ENCODE measurements at places on chromosomes 5 and 9.

DNA sequence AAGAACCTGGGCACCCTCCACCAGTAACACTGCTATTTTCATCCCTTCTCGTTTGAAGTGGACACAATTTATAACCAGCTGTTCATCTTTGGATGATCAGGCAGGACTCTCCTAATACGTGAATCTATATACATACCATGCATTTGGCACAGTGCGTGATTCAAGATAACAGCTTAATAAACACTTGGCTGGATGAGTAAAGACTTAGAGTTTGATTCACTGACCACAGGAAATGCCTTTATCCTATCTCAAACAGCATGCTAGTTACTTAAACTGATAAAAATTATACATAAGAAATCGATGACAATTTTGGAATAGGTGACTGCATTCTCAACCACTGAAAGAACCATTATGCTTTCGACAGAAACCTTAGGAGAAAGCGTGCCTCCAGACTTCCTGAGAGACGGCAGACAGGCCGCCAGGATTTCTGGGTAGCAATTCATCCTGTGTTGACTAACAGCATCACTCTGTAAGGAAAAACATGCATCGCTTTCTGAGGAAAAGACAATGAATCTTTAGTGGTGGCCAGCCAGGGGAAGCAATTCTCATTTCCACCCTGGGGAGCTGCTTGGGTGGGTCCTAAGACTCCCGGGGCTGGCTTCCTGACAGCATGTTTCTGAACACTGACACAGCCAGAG lies 9.7 kb downstream of the MRPL36 start:
- no peak for DNase-seq

- no peak for DNase-seq
Measured at GRCh38 chr5:66757834-66758371, 161.7 kb downstream of the MAST4 start.

DNA sequence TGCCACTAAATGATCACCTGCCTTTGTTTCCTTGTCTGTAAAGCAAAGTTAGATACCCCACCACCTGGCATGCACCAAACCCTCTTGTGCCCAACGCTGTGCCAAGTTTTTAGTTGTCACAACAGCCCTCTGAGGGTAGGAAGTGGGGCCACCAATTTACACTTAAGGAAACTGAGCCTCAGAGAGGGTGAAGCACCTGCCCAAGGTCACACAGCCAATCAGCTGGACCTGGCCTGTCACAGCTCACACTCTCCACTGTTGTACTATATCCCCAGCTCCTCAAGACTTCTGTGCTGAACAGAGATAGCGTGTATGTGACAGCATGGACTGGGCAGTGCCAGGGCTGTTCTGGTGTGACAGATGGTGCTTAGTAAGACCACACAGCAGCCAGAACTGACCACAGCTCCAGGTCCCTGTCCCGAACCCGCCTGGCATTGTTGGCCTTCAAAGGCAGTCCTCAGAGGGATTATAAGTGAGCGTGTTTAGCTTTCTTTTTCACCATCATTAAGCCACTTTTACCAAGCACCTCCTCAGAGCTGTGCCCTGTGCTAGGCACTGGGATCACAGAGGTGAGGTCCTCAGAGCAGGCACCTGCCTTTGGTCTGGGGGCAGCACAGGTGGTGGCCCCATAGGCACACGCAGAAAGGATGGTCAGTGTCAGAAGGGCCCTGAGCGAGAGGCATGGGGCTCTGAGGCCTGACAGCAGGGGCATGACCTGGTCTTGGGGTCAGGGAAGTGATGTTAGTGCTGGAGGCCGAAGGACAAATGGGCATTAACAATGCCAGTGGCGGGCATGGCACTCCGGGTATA lies 71.1 kb downstream of the COL27A1 start:
- DNase-seq: no peak

DNA sequence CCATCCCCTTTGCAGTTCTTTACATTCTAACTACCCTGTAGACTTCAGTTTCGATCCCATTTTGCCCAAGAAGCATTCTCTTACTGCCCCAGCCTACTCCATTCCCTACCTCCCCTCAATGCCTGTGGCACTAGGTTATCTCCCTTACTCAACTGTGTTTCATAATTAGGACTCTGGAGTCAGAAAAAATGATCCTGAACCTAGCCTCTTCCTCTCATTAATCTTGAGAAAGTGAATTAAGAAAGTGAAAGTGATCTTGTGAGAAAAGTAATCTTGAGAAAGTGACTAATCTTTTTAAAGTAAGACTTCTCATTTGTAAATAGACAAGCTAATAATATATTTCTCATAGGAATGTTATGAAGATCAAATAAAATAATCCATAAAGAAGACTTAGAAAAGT lies 444.0 kb upstream of the TRPC7 start:
- DNase-seq: no peak

DNA sequence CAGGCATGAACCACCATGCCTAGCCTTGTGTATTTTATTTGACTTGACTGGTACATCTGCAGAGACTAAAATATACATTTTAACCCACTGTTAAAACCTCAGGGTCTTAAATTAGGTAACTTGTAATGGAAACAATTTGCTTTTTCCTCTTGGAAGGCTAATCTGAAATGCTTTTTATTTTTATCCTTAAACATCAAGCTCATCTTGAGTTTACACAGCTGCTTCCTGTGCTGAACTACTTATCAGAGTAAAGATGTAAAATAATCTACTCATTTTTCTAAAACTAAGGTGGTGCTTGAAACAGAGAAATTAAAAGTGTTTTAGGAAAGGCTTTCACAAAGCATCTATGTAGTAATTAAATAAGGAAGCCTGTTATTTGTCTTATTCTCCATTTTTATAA lies 144.1 kb downstream of the ENTREP1 start:
- DNase-seq: no peak

- no peak for DNase-seq
Measured at GRCh38 chr5:59103303-59103702, 520.4 kb downstream of the RAB3C start.

GRCh38 chr9:133394687-133395271 lies 18.6 kb downstream of the STKLD1 start:
- DNase-seq: no peak

All from NCI-H774 (cell line).